NCI-H1105 (cell line): ENCODE measurements at places on chromosomes 11 and 22.

GRCh38 chr22:43888740-43889139 lies 3.1 kb downstream of the PNPLA5 start:
- no peak for DNase-seq

DNA sequence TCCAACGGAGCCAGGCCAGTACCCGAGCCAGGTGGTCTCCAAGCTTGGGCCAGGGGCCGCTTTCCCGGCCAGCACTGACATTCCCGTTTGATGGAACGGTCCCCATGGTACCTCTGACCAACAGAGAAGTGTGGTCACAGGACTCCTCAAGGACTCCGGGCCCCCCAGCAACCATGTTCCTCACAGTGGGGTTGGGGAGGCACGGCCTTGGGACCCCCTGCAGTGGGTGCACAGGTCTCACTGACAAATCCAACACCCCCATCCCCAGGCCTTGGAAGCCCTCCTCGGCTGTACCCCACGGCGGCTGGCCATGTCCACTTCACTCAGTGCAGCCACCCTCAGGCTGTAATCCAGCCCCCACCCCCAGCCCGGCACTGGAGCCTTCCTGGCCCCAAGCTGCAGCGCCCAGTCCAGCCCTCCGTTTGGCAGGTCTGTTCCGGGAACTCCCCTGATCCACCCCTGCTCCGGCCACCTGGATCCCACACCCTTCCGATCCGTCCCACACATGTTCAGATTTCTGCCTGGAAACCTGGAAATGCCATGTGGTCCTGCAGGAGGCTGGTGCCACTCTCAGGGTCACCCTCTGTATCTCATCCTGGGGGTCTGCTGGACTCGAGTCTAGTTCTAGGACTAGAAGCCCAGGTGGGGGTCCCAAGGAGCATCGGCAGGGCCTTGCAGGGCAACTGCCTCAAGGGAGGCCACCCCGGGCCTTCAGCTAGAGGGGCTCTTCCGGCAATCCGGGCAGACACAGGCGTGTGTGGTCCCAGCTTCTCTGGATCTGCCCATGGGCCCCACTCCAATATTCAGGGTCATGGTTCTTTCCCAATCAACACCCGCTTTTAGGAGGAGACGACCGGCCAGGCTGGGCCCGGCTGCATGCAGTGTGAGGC lies 26.6 kb downstream of the TBX1 start:
- DNase-seq = no peak

- DNase-seq = no peak
These were observed 52.3 kb downstream of the EXT2 start for GRCh38 chr11:44147751-44148150.

DNA sequence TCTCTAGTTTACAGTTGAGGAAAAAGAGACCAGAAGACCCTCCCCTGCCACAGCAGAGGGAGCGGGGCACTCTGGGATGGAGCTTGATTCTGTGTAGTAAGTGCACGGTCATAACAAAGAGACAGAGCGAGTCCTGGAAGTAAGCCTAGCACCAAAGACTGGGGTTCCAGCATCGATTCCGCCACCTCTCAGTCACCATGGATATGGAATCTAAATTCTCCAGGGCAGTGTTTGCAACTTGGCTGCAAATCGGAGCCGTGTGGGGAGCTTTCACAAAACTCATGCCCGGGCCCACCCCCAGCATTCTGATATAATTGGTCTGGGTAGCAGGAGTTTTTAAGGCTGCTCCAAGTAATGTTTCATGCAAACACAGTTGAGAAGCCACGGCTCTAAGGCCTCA lies 129.5 kb upstream of the OPCML start:
- DNase-seq = no peak

- no peak for DNase-seq
These were observed 5.5 kb downstream of the TTC28 start for GRCh38 chr22:28674121-28674563.

- DNase-seq = no peak
These were observed 871.5 kb upstream of the CCDC90B start for GRCh38 chr11:84157639-84158038.

DNA sequence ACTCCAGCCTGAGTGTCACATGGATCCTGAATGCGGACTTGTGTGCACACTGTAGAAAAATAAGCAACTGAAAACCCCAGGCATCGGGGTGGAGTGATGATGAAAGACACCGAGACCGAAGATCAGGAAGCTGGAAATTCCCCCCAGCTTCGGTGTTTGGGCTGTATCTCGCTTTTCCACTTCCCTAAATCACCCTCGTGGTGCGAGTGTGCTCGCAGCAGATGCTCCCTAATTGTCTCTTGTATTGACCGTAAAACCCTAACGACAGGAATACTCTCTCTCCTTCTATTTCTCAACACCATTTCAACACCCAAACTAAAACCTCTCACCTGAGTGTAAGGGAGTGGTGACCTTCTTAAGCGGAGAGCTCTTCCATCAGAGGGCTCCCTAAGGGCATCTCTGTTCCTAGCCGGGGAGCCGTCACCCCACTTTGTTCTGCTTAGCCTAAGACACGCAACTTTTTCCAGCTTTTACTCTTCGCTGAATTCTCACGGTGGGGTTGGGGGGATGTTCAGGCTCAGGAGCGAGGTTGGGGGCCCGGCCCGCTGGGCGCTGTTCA lies 635 bp upstream of the GRK3 start:
- DNase-seq = no peak

GRCh38 chr22:23767303-23767672 lies 484 bp downstream of the CHCHD10 start:
- no peak for DNase-seq

GRCh38 chr11:122625976-122626665 lies 29.4 kb upstream of the UBASH3B start:
- DNase-seq = no peak

- no peak for DNase-seq
These were observed 27.3 kb downstream of the OR10D3 start for GRCh38 chr11:124210421-124210820.

DNA sequence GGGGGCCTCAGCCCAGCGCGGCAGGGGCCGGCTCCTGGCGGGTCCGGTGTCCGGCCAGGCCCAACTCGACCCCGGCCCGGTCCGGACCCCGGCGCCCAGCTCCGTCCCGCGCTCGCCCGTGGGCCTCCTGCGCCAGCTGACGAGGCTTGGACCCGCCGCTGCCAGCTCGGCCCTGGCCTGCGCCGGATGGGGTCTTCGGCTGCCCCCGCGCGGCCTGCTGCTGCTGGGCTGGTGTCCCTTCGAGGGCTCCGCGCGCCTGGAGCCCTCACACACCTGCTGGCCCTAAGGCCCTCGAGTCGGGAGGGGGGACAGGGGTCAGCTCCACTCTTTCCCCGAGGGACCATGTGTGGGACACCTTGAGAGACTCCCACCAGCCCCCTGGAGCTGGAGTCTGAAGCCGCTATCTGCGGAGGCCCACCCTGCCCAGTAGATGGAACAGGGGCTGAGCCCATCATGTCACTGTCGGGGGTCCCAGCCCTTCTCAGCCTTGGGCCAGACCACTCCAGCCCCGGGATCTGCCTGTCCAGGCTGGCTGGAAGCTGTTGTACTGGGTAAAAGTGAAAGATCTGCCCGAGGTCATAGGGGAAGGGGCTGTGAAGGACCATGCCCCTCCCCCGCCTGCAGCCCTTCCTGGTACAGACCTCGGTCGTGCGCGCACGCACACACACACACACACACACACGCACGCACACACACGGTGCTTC lies 768 bp upstream of the CDKN1C start:
- no peak for DNase-seq

GRCh38 chr22:46114518-46115387 lies 35.6 kb upstream of the PPARA start:
- no peak for DNase-seq

DNA sequence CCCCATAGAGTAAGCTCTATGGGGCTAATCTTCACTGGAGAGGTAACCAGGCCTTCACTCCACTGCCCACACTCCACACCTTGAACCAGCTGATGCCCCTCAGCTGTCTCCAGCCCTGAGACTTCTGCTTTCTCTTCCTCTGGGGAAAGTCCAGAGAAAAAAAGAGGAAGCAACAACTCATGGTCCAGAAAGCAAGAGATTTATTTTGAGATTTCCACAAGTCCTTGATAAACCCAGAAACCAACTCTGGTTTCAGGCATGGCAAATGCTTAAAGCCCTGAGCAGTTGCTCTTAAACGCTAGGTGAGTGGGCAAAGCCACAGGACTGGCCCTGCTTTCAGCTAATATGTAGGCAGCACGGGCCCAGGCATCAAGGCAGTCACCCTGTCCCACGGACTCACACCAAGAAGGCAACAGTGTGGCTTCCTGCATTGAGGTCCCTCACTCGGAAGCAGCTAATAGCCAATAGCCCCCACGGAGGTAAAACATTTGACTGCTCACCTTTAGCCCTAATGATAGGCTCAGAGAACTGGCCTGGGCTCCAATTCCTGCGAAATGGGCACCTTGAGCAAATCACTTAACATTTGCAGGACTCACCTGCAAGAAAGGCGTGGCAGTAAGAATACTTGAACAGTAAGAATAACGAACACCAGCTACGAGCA lies 4.3 kb downstream of the CYB561A3 start:
- DNase-seq = no peak

DNA sequence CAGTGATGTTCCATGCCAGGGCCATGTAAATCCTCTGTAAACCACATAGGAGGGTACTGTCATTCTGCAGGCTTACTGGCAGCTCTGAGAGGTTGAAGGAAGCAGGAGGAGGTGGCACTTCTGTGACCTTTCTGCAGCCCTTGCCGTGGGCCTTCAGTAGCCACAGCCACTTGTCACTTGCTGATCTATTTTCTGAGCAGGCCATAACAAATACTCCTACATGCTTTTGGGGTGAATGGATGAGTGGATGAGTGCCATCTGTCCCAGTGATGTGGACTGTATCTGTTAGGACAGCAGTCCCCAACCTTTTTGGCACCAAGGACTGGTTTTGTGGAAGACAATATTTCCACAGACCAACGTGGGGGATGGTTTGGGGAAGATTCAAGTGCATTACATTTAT lies 10.2 kb downstream of the B3GNT6 start:
- DNase-seq = no peak

- no peak for DNase-seq
These were observed 60.2 kb downstream of the SLN start for GRCh38 chr11:107651672-107652071.

DNA sequence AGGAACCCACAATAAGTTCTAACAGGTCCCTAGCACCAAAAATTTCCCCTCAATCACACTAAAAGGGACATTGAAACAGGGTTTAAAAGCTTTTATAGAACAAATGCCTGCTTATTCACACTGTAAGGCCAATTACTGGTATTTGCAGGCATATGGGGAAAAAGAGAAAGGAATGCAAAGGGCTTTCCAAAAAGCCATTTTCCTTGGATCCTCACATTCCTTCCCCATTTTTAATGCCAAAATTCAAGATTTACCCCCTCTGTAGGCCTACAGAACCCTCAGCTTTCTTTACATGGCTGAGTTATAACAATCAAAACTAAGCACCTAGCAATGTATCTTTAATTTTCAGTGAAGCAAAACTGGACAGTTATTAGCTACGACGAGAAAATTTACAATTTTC lies 102.0 kb downstream of the SBF2 start:
- DNase-seq = no peak

DNA sequence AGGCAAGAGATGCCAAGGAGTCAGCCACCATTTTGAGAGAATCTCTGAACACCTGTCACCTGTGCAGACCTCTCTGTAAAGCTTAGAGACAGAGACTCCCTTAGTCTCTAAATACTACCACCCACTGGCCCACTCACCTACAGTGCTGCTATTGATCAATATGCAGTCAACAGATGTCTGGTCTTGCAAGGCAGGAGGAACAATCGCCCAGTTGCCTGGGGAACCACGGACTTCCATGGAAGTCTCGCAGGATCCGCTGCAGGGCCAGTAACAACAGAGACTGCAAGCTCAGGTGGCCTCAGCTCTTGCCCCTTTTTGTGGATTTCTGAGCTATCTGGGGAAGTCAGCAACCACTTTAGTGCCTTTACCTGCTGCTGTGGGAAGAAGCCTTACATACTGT lies 195.1 kb downstream of the OPCML start:
- no peak for DNase-seq

DNA sequence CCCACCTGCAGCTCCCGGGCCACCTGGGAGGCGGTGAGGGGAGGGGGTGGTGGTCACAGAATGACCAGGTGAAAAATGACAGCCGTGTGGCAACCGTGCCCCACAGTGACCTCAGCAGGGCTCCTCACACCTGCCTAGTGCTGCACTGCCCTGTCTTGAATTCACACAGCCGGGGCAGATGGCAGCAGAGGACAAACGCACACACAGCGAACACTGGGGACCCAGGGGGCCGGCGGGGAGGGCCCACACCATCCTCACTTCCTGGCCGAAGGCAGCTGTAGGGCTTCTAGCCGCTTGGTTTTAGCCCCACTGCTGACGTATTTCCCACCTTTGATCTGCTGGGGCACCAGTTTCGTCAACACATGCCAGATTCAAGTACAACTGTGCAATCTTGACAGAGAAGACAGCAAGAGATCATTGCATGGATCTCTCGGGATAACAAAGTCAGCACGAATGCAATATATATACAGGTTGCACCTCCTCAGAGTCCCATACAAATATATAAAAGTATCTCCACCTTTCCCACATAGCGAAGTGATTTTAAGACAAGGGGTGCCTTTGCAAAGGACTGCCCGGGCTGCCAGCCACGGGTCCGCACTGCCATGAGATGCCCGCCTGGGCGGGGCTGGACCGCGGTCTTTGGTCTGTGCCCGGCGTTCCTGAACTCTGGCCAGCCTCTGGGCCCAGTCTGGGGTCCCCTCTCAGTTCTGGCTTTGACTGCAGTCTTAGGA lies 26.9 kb downstream of the TRMU start:
- DNase-seq = no peak

- no peak for DNase-seq
These were observed 42.1 kb downstream of the RTL6 start for GRCh38 chr22:44455963-44456358.

DNA sequence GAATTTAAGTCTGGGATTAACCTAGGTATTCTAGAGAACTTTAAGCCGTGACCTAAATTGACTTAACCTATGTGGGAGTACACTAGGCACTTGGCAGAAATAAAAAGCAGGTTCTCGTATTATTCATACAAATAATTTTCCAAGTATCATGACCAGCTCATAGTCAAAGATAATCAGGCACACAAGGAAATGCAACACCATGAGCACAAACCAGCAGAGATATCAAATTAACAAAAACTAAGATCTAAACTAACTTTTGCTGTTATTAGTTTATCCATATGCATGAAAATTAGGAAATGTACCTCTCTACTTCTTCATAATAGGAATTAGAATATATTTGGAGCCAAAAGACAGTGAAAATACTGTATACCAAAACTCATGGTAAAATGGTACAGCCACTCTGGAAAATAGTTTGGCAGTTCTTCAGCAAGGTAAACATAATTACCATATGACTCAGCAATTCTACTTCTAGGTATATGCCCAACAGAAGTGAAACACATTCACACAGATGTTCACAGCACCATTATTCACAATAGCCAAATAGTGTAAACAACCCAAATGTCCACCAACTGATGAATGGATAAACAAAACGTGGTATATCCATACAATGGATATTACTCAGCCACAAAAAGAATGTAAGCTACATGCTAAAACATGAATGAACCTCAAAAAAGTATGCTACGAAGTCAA lies 154.1 kb downstream of the ENTHD1 start:
- DNase-seq = no peak

GRCh38 chr11:13118650-13119049 lies 109.5 kb downstream of the RASSF10 start:
- no peak for DNase-seq

GRCh38 chr22:31075961-31076360 lies 5.2 kb upstream of the SMTN start:
- DNase-seq = no peak
